Stromal cell of bone marrow (primary cell): ENCODE measurements at places on chromosomes 13 and 19.

GRCh38 chr13:72970301-72970880, 88.4 kb upstream of the KLF5 start:
- DNase-seq = no peak

DNA sequence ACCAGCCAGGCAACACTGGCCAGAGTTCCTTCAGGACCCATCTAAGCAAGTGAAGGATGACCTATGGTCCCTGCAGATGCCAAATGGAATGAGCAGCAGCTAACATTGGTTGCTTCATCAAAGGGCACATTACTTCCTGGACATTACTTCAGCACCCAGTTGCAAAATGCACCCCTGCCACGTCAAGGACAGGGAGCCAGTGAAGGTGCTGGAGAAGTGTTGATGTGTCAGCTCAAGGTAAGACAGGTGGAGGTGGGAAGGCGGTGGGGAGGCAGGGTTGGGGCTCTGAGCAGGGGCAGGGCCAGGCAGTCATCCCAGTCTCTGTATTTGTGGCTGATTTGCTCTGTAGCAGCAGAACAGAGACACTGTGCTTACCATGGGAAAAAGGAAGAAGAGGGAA, 14.6 kb downstream of the CSNK1A1L start:
- DNase-seq = no peak

DNA sequence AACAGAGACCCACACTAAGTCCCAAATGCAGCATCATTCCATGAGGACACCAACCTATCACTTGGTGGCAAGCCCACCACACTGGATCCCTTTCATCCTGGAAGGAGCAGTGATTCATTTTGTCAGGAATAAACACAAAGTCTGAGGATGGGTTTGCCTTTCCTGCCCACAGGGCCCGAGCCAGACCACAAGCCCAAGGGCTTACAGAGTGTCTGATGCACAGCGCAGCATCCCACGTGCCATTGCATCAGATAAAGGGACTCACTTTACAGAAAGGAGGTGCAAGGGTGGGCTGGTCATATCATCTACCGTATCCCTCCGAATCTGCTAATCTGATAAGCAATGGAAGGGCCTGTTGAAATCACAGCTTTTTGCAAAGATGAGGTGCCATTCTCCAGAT, 12.2 kb upstream of the KCTD15 start:
- DNase-seq = no peak

GRCh38 chr13:71866335-71867130, 471 bp downstream of the DACH1 start:
- DNase-seq = no peak

GRCh38 chr13:73336773-73337172, 278.0 kb downstream of the KLF5 start:
- DNase-seq = no peak

DNA sequence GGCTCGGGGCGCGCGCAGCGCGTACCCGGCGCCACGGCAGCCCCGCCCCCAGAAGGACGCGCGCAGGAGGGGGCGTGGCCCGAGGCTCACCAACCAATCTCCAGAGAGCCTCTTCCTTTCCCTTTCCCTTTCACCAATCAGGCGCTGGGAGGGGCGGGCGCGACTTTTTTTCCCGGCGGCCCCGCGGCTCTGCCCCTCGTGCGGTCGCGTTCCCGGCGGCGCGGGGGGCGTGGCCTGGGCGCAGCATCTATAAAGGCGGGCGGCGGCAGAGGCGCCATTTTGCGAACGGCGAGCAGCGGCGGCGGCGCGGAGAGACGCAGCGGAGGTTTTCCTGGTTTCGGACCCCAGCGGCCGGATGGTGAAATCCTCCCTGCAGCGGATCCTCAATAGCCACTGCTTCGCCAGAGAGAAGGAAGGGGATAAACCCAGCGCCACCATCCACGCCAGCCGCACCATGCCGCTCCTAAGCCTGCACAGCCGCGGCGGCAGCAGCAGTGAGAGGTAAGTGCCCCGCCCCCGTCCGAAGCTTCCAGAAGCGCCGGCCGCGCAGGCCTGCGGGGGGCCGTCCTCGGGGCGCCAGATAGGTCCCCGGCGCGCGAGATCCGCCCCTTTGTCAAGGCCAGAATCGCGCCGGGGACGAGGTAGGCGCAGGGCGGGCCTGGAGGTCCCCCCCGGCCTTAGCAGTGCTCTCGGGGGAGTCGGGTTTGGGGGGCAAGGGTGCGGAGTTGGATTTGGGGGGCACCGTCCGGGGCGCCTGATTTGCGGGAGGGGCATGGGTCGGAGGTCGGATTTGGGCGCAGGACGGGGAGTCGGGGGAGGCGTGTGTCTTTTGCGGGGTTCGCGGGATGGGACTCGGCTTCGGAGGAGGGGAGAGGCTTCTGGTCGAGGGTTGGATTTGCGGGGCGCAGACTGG, 12.5 kb downstream of the PEAK3 start:
- DNase-seq = peak; percentile 94

GRCh38 chr13:22828081-22828480, 352.7 kb upstream of the SGCG start:
- no peak for DNase-seq

- no peak for DNase-seq
Measured at GRCh38 chr13:19601749-19602725, 31.4 kb upstream of the MPHOSPH8 start.

DNA sequence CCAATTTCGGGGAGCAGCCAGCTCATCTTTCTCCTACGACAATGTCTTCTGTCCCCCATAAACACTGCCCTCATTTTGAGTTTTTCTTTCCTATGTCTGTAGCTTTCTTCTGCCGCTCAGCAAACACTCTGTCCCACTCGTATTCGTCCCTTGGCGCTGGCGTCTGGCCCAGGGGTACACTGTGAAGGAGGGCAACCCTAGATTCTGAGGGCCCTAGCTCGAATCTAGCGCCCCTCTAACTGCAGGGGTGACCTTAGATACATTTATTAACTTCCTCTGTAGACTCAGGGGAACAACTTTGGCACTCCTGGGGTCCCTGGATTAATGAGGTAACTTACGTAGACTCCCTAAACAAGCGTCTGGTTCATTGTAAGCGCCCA, 677 bp upstream of the LRCH1 start:
- no peak for DNase-seq

- DNase-seq = no peak
Measured at GRCh38 chr19:53773999-53774398, 50.1 kb downstream of the NLRP12 start.

DNA sequence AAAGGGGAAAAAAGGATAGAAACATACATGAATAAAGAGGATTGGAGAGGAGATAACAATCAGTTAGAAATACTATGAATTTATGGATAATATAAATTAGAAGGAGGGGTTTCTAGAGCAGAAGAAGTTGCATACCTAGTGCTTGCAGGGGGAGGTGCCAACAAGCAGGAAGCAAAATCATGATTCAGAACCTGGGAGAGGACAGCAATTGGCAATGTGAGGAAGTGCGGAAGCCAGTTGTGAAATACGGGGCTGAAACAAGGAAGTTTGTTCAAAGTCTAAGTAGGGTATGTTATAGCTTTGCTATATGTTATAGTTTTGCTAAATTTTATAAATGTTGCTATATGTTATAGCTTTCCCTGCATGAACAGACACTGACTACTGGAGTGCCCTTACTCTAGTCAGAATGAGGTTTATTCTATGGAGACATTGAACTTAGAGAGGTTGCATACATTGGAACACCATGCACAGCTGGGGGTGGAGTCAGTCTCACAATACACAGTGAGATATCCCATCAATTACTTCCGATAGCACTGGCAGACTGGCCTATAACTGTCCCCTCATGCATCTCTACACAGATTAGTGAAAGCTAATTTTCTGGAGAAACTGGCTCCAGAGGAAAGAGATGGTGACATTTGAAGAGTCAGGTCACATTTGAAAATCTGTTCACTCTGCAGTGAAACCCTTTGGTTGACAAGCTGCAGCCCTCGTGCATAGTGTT, 92.1 kb downstream of the GPC6 start:
- no peak for DNase-seq

DNA sequence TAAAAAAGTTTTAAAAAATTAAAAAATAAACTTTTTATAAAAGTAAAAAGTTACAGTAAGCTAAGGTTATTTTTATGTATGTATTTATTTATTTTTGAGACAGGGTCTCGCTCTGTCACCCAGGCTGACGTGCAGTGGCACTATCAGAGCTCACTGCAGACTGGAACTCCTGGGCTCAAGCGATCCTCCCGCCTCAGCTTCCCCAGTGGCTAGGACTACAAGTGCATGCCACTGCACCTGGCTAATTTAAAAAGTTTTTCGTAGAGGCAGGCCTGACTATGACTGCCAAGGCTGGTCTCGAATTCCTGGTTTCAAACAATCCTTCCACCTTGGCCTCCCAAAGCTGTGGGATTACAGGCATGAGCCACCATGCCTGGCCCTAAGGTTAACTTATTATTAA, 64.1 kb downstream of the CDADC1 start:
- DNase-seq = no peak

DNA sequence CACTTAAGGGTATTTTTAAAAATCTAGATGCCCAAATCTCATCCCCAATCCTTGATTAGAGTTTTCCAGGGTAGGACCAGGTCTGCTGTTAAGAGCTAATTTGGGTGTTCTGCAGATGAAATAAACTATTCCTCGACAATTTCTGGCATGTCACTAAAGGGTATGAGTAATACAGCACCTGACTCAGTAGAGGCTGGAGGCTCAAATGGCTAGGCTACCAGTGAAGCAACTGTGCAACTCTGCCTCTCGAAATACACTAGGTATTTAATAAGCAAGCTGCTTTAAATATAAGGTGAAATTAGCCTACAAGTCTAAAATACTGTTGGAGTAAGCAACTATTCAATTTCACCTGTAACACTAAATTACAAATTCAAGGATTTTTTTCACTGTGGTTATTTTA, 1.5 kb downstream of the RNF6 start:
- DNase-seq = no peak

DNA sequence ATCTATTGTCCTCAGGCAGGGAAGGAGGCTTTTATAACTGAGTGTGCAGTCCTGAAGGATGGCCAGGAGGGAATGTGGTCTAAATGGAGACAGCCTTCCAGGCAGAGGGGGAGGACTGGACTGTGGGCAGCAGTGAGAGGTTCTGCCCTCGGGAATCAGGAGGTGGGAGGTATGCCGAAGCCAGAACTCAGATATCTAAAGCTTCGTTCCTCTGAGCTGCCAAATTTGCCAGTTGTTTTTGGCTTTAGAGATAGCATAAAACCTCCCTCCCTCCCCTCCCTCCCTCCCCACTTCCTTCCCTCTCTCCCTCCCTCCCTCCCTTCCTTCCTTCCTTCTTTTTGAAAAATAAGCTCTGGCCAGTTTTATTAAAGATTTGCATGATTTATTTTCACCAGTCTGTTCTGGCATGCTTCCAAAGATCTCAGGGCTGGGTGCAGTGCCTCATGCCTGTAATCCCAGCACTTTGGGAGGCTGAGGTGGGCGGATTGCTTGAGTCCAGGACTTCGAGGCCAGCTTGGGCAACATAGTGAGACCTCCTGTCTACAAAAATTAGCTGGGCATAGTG, 2.4 kb downstream of the MEDAG start:
- DNase-seq = peak; percentile 72

DNA sequence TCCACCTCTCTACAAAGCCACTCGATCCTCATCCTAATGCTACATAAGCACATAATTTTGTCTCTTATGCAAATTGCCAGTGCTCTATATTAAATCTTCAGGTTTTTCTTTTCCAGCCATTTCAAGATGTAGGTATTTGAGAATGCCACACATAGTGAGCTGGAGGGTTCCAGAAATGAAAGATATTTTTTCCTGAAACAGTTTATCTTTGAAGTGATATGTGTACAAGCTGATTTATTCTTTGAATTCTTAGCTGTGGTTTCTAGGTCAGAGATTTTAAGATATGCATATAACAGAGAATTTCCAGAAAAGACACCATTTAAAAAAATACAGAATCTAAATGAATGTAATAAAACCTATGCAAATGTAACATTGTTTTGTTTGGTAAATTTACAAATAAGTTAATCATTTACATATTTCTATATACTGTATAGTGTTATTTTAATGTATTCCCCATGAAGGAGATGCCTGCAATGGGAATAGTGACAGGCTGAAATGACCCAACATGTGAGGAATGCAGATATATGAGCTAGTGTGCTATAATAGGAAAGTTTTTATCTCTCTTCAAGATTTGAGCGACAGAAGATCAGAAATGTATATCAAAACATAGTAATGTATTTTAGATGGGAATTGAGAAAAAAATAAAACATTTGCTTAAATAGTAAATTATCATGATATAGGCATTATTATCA, 570.2 kb downstream of the SLITRK1 start:
- DNase-seq = no peak

GRCh38 chr13:108020027-108020426, 195.3 kb downstream of the LIG4 start:
- no peak for DNase-seq

GRCh38 chr13:90564566-90564965, 782.9 kb upstream of the MIR17HG start:
- DNase-seq = no peak

DNA sequence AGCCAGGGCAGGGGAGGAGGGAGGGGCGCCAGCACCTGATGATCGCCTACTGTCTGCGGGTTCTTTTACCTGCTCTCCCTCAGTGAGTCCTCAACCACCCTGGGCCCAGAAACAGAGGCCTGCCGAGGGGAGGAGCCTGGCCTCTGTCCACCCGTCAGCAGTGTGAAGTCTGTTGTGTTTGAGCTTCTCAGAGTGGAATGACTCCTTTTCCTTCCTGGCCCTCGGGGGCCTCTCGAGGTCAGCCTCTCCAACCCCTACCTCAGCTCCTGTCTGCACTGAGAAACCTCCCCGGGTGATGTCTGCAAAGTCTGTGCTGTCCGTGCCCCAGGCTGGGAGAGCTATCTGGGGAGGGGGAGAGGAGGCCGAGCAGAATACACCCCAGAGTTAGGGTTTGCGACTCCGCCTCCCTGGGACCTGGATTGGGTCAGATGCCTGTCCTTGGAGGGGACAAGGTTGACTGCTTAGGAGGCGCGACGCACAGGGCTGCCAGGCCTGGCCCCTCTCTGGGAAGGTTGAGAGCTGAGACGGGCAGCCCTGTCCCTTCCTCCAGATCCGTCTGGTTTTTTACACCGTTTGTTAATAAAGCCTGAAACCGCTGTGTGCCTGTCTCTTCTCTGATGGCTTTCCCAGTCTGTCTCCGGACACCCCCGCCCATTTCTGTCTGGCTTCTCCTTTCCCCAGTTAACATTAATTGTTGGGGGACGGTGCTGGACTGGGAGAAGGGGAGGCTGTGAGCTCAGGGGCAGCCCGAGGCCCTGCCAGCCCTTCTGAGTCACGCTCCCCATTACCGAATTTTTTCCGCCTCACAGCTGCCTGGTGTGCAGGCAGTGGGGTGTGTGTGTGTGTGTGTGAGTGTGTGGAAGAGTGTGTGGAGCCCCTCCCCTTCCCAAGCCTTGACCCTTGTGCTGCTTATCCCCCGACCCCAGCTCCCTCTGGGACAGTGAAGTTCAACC, 989 bp upstream of the SSC5D start:
- peak; percentile 95 for DNase-seq
